ENCODE measurements at places on chromosomes 12 and 14.

DNA sequence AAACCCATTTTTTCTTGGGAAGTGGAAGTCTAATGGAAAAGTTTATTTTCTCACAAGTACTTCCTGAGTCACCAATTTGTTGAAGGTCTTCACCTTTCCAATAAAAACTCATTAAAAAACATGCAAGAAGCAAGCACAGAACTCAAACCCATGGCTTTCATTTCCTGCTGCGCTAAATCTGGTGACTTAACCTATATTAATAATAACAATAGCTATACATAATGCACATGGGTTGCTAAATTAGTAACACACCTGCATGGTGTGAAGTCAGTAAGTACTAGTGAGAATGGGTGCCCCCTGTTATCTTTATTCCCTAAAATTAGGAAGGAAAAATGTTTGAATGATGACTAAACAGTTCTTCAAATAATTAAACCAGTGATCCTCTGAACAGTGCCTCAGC, 52.3 kb downstream of the PPP2R5C start:
- DNase-seq: no peak

DNA sequence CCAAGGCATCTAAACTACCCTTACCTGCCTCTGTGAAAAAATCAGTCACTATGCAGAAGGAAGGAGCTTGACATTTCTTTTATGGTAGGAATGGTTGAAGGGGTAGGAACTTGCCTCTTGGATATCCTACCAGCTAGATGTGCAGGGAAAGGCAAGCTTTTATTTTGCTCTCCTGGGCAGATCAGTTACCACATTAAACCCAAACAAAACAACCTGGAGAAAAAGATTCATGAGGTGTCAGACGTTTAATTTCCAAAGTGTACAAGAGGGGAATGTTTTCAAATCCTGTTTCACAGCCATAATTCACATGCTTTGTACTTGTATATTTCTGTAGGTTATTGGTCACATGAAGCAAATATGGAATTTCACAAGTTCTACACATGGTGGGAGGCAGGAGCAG, 67.0 kb upstream of the IFNG-AS1 start:
- DNase-seq: no peak

DNA sequence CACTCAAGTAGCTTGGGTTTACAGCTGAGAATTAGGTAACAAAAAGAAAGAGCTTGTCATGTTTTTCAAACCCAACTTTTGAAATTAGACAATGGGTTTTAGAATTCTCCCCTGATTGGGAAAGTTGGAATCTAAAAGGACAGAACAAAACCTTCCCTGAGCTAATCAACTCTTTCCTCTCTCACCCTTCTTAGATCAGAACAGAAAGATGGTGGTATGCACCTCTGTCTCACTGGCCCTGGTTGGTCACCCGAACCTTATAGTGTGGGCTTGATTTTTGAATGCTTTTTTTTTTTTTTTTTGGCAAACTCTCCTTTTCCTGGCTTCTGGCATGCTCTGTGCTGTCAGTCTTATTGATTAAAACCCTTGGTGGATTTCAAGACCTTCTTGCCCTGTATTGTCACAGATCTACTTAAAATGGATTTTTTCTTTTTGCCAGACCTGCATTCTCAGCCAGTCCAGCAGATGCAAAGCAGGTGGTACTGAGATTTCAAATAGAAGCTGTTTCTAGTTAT, 251.1 kb upstream of the RMST start:
- DNase-seq: no peak

- DNase-seq: no peak
Observed at GRCh38 chr12:33560653-33561208, 121.1 kb upstream of the SYT10 start.

- no peak for DNase-seq
Observed at GRCh38 chr12:5166976-5167375, 123.3 kb downstream of the KCNA5 start.

DNA sequence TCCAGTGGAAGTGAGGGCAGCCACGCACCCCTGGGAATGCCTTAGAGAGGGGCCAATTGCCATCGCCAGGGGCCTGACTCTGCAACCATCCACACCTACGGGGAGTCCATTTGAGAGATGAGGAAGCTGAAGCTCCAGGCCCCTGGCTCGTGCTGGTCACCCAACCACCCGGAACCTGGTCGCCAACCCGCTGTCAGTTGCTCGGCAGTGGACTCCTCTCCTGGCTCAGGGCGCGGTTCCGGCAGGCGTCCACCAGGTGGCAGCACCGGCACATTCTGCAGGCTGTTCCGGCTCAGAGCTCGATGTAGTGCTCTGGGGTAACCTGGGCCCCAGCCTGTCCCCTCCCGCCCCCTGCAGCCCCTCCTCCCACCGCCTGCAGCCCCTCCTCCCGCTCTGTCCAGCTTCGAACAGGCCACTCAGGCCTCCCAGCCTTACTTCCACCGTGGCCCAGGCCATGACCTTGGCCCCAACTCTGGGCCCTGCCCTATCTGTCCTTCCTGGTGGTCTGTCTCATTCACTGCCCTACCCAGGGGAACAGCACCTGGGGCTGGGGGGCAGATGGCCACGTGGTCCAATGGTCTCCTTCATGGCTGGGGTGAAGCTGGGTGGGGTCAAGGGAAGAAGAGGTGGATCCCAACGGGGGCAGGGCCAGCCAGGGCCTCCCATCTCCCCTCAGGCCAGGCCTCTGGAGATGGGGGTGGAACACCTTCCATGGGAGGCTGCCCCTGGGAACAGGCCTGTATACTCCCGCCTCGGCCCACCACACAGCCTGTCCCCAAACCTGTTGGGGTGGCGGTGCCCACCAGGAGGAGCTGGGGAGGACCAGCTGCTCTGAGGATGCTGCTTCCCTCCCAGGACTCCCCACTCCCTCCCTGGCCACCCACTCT, 15.7 kb downstream of the SIVA1 start:
- DNase-seq: peak; percentile 94

DNA sequence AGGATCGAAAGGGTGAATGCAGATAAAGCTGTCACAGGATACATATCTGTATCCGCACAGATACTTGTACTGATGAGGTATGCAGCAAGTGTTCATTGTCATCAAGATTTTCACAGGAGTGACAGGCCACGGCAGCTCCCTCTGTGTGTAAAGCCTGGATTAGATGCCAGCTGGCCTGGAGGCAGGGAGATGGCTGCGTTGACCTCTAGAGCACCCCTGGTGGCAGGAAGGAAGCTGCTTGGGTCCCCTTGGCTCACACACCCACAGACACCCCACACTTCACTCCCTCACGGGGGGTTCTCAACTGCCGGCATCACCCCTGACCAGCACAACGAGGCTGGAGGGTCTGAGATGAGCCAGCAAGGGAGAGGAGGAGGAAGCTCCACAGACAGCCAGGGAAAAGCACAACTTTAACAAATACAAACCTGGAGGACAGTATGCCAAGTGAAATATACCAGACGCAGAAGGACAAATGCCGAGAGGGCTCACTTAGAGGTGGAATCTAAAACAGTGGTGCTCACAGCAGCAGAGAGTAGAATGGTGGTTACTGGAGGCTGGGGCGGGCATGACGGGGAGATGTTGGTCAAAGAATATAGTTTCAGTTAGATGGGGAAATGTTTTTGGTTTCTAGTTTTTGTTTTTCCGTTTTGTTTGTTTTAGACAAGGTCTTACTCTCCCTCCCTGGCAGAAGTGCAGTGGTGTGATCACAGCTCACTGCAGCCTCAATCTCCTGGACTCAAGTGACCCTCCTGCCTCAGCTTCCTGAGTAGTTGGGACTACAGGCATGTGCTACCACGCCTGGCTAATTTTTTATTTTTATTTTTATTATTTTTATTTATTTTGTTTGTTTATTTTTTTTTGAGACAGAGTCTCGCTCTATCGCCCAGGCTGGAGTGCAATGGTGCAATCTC, 45.7 kb downstream of the TEAD4 start:
- DNase-seq: peak; percentile 32

GRCh38 chr12:131942671-131943070, 7.1 kb upstream of the EP400 start:
- DNase-seq: no peak

GRCh38 chr12:94240171-94240570, 91.8 kb downstream of the PLXNC1 start:
- DNase-seq: no peak

- peak; percentile 73 for DNase-seq
Observed at GRCh38 chr12:31959701-31960391, 631 bp downstream of the RESF1 start.

DNA sequence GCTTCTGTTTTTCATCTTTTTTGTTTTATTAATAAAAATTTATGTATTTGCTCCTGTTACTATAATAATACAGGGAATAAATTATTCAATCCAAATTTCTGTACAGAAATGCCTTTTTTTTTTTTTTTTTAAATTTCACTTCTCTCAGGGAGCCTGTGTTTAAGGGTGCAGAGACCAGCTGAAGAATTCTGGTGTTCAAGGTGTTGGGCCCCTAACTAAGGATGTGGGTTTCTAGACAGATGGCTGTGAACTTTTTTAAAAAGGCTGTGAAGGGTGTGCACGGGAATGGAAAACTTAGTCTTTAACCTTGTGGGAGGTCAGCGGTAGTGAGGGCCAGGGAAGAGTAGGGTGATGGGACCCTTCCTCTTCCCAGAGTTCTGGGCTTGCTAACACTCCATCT, 1.3 kb upstream of the DTX3 start:
- no peak for DNase-seq

- peak; percentile 88 for DNase-seq
Observed at GRCh38 chr12:105053116-105053572, 31.1 kb downstream of the ALDH1L2 start.

- DNase-seq: peak; percentile 29
Observed at GRCh38 chr14:20662968-20663732, 21.2 kb upstream of the RNASE4 start.

- no peak for DNase-seq
Observed at GRCh38 chr14:96663491-96664067, 133.6 kb upstream of the VRK1 start.

GRCh38 chr14:105330491-105330895, 15.9 kb downstream of the PACS2 start:
- DNase-seq: no peak

GRCh38 chr12:94228488-94228907, 80.1 kb downstream of the PLXNC1 start:
- DNase-seq: no peak

GRCh38 chr14:69152902-69153151, at the start of gene DCAF5:
TSS of gene DCAF5 (minus strand) at chr14:69153119. CDS start at chr14:69152978, 141 bp downstream.
- peak; percentile 89 for DNase-seq

DNA sequence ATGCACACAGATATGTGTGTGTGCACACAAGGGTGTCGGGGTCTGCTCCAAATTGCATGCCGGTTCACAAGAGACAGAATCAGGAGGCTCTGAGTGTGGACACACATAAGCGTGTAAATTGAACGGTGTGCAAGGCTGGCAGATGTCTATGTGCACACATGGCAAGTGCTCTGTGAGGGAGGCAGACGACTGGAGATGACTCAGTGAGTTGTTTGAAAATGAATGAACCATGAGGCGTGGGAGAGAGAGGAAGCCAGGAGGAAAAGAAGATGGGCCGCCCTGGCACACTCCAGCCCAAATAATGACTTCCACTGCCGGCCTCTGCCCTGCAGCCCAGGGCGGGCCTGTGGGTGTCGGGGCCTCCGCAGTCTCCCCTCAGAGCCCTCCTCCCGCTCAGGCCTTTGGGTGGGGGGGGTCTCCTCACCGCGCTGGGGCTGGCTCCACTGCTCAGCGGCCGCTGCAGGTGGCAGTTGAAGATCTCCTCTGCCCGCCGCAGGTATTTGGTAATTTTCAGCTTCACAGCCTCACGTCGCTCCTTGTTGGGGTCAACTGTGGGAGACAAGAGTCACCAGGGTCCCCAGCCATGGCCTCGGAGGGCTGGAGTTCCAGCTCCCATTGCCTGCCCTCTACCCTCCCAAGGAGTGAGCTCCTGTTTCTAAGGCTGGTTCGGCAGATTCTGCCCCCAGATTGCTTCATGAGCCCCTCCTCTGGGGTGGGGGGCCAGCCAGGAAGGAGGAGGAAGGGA, 3.5 kb downstream of the RPS6KL1 start:
- no peak for DNase-seq

- DNase-seq: no peak
Observed at GRCh38 chr14:102424520-102424919, 61.8 kb downstream of the TECPR2 start.

GRCh38 chr14:69997849-69998248, 118.6 kb downstream of the SMOC1 start:
- DNase-seq: no peak

DNA sequence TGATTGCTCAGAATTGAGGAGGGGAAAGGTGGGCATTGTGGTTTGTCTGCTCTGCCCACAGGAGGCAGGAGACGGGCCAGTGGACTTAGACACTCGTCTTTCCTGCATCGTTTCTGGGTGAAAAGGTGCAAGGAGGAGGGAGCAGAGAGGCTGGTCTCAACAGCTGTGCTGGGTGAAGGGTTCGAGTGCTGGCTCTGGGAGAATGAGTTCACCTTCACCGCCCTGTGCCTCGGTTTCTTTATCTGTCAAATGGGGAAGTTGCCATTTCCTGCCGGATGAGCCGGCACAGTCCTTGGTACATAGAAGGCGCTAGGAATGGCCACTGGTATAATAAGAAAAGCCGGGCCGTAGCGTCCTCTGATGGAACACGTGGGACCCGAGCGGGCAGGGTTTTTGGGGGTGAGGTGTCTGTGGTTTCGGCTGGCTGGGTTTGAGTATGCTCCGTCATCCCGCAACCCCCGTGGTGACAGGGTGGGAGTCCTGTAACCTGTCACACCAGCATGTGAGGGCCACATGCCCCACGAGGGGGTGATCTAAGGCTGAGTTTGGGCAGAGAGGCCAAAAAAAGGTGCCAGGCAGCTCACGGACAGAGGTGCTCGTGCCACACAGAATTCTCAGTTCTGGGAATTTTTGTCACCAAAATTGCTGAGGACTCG, 7.3 kb downstream of the BCL7A start:
- DNase-seq: no peak

- DNase-seq: no peak
Observed at GRCh38 chr14:58713677-58714076, 75.9 kb downstream of the DACT1 start.

DNA sequence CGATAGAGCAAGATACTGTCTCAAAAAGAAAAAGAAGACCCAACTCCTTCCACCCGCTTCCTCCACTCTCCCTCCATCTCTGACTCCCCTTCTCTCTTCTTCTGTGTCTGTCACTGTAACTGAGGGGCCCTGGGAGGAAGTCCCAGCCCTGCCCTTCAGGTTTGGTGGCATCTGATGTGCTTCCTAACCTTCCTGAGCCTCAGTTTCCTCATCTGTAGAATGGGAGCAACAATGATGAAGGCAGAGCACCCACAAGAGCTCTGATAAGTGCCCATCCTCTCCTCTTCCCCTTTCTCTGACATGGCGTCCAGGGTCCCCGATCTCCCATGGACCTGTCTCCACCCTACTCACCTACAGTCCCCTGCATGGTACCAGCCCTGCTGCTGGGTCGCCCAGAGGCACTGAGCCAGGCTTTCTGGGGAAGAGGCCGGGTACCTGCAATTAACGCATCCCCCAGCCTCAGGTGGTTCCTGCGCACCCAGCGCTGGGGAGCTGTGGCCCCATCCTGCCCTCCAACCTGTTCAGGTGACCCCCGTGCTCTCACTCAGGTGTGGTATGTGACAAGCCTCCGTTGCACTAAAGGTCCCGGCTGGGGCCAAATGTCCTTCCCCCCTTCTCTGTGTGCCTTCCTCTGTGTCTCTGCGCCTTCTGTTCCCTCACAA, 13.2 kb downstream of the FOXN4 start:
- DNase-seq: no peak

All from NCI-H1694 (cell line).